Stimulated activated CD4-positive, alpha-beta T cell treated with anti-CD3 and anti-CD28 coated beads, Interleukin-1b, Interleukin-23, amount 100 ng/mL, for 1 hour (primary cell): ENCODE measurements at places on chromosomes 12 and 14.

- no peak for DNase-seq
Observed at GRCh38 chr12:105939181-105939721, 199.5 kb downstream of the NUAK1 start.

GRCh38 chr14:79660053-79660939 lies 551.0 kb downstream of the DIO2 start:
- no peak for DNase-seq

GRCh38 chr14:89178800-89179535 lies 238.1 kb downstream of the FOXN3 start:
- no peak for DNase-seq

- no peak for DNase-seq
Observed at GRCh38 chr12:6307529-6307928, 3.0 kb upstream of the PLEKHG6 start.

- DNase-seq: no peak
Observed at GRCh38 chr12:130266751-130267150, 70.9 kb upstream of the PIWIL1 start.

GRCh38 chr12:118851891-118852290 lies 129.4 kb upstream of the SRRM4 start:
- no peak for DNase-seq

- no peak for DNase-seq
Observed at GRCh38 chr12:80412343-80412953, 31.6 kb upstream of the PTPRQ start.

DNA sequence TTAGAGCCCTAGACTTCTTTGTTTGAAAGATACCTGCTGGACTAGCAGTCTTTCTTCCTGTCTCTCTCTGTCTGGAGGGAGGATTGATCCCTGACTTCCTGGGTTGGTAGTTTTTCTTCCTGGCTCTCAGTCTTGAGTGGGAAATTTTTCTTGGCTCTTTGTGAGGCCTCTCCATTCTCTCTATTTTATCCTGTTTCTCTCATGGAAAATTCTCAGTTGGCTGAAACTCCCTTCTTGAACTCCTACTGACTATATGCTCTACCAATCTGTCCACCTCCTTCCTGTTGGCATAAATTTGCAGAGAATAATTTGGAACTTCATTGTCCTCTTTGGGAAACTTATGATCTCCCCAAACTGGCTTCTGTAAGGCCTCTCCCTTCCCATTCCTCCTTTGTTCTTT lies 24.1 kb upstream of the MUCL1 start:
- DNase-seq: no peak

- no peak for DNase-seq
Observed at GRCh38 chr12:128290938-128291337, 24.0 kb downstream of the TMEM132C start.

GRCh38 chr12:75850721-75851462 lies 180.7 kb downstream of the PHLDA1 start:
- DNase-seq: no peak

GRCh38 chr14:74324931-74325361 lies 22.2 kb upstream of the ABCD4 start:
- no peak for DNase-seq

DNA sequence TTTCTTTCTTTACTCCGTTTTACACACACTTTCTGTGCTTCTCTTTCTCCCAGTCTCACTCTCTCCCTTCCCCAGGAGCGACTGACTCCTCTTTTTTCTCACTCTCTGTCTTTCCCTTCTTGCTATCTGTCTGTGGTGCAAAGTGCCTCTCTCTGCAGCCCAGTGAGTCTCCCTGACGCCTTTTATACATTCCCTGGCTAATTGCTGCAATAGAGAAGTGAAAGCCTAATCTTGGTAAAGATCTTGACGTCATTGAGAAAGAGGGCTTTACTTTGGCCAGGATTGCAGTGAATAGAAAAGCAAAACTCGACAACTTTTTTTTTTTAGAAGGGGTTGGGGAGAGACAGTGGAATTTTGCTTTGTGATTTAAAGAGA lies 706 bp upstream of the DIO2 start:
- DNase-seq: no peak

GRCh38 chr12:51820526-51821439 lies 27.7 kb downstream of the FIGNL2 start:
- DNase-seq: peak; percentile 70

DNA sequence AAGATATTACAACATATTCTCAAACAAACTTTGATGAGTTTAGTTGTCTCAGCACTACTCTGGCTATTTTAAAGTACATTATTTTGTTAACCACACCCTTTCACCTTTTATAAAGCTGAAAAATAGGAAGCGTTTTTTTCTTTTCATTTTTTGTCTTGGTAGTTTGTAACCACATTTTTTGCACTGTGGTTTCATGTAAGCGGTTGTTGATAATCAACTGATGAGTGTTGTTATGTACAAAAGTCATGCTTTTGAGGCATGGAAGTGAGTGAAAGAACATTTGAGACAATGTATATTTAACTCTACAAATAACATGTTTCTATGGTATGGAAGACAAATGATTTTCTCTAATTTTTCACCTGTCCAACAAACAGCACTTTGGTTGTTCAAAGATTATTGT lies 52.1 kb upstream of the ATP2B1 start:
- no peak for DNase-seq

- DNase-seq: no peak
Observed at GRCh38 chr12:71558445-71558844, 105.2 kb downstream of the ZFC3H1 start.

- no peak for DNase-seq
Observed at GRCh38 chr12:39846304-39846703, 226.7 kb upstream of the ABCD2 start.

GRCh38 chr14:99684410-99684934 lies 374 bp downstream of the CYP46A1 start:
- DNase-seq: no peak

- DNase-seq: no peak
Observed at GRCh38 chr12:43758247-43758727, 303 bp downstream of the PUS7L start.

DNA sequence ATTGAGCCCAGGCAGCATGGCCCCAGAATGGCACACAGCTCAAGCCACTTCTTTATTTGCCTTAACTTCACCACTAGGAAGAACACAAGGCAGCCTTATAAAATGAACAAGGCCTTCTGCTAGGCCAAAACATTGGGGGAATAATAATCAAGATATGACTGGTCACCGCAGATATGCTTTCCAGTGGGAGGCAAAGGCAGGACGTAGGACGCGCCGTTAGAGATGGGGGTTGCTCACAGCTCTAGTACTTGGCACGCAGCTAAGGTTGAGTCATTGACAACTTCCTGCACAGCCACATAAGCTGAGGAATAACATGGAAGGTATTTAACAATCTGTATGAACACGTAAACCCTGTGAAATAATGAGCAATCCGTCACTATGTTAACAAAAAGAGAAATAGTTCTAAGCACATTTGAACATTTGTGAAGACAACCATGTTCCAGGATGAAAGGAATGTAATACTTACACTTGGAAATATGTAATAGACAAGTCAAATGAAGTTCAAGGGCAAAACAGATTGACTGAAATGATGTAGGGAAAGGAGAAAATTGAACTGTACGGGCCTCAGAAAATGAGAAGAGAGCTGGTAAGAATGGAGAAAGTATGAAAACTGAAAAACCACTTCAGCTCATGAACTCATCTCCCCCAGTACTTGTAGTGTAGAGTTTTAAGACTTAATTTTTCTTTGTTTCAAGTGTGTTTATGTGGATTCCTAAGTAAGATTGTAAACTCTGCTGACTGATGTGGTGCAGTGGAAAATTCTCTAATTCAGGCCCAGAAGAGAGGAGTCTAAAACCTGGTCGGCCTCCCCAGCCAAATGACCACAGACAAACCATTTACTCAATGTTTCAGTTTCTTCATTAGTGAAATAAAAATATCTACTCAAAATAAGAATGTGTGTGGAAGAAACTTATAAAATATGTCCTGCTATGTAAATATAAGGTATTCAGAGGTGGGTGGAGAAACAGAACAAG lies 59.3 kb upstream of the CCDC91 start:
- no peak for DNase-seq

DNA sequence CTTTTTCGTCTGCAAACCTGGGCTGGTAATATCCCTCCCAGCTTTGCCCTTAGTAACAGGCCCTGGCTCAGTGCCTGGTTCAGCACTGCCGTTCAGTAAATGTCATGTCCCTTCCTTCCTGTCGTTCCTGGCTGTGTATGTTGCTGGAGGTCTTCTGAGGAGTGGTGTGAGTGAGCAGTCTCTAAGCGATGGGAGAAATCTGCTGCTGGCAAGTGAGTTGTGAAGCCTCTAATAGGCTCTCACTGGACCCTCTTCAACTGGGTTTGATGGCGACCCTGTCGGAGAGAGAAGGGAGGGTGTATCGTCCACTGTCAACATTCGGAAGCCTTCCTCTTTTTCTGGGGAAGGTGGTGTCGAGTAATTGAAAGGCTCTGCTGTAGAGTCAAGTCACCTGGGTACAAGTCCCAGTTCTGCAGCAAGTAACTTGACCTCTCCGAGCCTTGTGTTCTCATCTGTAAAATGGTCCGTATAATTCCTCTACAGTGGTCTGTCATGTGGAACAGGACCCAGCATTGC lies 62.8 kb downstream of the HRK start:
- no peak for DNase-seq

GRCh38 chr12:109173443-109174240 lies 57.3 kb downstream of the ACACB start:
- no peak for DNase-seq

GRCh38 chr12:117447665-117448366 lies 86.4 kb upstream of the NOS1 start:
- no peak for DNase-seq

GRCh38 chr14:100577986-100578431 lies 9.2 kb downstream of the BEGAIN start:
- no peak for DNase-seq

- no peak for DNase-seq
Observed at GRCh38 chr14:101561897-101562490, 699 bp downstream of the DIO3 start.

- no peak for DNase-seq
Observed at GRCh38 chr12:81300454-81300853, 222.6 kb downstream of the ACSS3 start.

- no peak for DNase-seq
Observed at GRCh38 chr12:118958520-118958919, 22.8 kb upstream of the SRRM4 start.

DNA sequence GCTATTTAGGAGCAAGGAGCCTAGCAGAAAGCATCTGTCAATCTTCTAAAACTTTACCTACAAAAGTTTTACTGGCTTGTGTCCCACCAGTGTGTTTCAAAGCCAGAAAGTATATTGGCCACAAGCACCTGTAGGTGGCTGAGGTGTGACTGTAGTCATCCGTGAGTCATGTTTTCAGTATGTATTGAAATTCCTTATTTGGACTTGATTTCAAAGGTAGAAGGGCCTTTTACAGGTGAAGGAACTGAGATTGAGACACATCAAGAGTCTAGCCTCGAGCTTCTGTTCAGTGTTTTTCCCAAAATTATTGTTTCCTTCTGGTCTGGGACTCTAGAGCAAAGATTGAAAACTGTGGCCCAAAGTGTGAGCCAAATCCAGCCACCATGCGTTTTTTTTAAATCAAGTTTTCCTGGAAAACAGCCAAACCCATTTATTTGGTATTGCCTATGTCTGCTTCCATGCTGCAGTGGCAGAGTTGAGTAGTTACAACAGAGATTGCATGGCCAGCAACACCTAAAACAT lies 195.3 kb upstream of the BCL2L14 start:
- no peak for DNase-seq

GRCh38 chr12:103884316-103884715 lies 43.3 kb upstream of the NT5DC3 start:
- no peak for DNase-seq

GRCh38 chr14:20976291-20976690 lies 13.5 kb upstream of the METTL17 start:
- DNase-seq: no peak

DNA sequence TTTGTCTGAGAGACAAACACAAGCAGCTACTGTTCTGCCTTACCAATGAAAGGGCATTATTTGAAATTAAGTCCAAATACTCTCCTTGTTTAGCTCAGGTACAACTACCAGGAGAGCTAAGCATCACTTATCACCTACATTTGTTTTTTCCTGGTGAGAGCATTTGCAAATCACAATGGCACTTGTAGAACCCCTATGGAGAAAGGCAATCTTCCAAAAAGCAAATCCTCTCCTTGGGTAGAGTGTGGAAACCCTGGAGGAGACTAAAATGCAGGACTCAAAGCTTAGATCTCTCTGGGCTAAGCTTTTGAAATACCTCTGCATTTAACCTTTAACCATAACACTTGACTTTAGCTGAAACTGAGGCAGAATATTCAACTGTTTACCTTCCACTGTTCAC lies 20.8 kb downstream of the GTSF1 start:
- no peak for DNase-seq

GRCh38 chr12:55839345-55840140 lies 3.2 kb downstream of the MMP19 start:
- DNase-seq: no peak

DNA sequence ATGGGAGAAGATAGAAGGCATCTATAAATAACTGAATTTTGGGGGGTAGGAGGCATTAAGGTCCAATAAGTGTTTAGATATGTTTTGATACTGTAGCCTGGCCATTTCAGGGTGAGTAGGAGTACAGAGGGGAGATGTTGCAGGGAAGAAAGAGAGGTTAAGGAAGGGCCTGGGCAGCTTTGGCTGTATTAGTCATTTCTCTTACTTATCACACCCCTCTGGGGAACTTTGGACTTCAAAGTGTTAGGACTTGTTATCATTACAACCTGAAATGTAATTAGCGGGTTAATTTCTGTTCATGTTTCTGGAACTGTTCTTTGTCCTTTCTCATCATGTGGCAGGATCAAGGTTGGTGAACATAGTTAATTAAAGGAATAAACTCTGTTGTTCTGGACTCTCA lies 40.3 kb downstream of the SUSD6 start:
- DNase-seq: no peak

- no peak for DNase-seq
Observed at GRCh38 chr12:111285200-111285599, 83.7 kb downstream of the PHETA1 start.

DNA sequence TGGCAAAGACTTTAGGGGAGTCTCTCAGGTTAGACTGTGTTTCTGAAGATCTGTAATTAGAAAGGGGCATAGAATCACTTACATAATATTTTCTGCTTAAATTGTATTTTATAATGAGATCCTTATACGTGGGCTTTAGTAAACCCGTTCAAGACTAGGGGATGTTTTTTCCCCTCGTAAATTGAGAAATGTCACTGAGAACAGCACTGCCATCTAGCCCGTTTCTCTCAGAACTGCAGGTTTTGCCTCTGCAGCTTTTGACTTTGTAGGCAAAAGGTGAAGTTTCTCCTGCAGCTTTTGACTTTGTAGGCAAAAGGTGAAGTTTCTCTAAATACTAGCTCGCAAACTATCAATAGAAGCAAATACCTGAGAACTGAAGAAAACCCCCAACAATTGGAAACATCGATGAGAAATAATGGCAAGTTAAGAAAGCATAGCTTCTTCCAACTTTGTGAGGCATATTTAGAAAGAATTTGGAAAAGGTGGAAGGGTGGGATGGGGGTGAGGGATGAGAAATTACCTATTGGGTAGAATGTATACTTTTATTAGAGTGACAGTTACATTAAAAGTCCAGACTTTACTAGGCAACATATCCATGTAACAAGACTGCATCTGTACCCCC lies 9.9 kb upstream of the ASPG start:
- no peak for DNase-seq
